ENCODE measurements at places on chromosomes 2 and 18.

GRCh38 chr2:47070920-47071824 lies 83.9 kb downstream of the STPG4 start:
- DNase-seq: peak; percentile 5

DNA sequence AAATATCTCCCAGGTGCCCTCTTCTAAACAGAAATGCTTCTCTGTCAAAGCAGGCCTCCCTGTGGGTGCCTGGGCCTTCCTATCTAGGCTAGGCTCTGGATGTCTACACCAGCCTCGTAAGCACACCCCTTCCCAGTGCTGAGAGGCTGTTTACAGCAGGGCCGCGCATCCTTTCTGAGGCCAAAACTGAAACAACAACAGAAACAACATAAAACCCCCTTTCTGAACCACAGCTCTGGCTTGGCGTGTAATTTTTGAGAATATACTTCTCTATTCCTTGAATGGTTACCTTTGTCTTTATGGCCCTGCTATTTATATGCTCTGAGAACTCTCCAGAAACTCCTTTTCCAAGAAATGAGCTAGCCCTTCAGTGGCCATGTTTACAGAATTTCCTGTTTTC lies 118.4 kb downstream of the BCL2L11 start:
- DNase-seq: no peak

- no peak for DNase-seq
Measured at GRCh38 chr2:70979180-70979488, 704 bp downstream of the ANKRD53 start.

- DNase-seq: no peak
Measured at GRCh38 chr2:209389171-209389618, 34.7 kb upstream of the MAP2 start.

DNA sequence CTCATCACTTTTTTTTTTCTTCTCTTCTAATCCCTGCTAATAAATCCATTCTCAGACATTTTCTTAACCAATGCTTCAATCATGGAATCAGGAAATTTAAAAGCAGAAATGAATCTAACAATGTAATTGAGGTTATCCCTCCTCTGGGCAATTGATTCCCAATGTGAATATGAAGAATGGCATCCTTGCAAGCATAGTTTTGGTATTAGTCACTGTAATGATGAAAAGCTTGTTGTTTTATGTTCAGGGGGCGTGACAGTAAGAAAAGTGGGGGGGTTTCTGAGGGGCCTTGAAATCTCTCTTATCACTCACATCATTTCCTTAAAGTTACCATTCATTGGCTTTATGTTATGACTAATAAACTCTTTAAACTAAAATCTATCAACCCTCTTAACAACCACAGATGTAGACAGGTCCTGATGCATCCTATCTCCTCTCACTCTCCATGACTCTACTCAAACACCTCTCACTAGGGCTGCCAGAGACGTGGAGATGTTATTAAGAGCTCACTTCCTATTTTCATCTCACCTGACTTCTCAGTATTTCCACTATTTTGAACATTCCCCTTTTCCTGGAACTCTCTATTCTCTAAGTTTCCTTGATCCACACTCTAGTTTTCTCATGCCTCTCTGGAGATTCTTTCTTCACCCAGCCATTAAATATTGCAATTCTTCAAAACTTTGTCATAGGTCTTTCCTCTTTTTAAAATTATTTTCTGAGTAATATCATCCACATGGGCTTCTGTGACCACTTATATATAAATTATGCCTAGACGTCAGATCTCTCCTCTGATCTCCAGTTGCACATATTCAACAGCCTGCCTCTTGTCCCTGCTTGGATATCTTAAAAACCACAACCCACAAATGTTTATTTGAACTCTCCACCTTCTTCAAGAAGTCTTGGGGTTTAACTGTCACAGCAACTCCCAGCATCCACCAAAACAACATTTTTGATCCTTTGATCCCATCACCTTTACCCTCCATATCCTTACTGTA lies 332.9 kb downstream of the CDH2 start:
- DNase-seq: no peak

Data from stimulated activated CD4-positive, alpha-beta T cell treated with anti-CD3 and anti-CD28 coated beads, TNF-alpha, amount 100 ng/mL, for 1 hour (primary cell).